ENCODE measurements at places on chromosomes 5 and 9.

DNA sequence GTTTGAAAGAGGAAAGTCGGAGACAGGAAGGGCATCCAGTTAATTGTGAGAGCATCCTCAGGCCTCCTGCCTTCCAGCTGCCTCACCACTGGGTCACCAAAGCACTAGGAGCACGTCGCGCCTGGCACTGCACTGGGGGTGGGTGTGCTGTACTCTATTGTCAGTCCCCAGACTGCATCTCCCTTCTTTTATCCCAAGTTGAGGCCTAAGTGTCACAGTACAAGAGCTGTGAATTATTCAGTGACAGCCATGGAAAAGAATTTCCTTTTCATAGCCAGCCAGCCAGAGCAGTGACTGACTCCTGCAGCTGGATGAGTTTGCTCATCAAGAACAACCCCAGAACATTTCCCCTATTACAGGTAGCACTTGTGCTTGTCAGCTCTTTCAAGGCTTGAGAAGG, 16.3 kb downstream of the CLTA start:
- DNase-seq = no peak

DNA sequence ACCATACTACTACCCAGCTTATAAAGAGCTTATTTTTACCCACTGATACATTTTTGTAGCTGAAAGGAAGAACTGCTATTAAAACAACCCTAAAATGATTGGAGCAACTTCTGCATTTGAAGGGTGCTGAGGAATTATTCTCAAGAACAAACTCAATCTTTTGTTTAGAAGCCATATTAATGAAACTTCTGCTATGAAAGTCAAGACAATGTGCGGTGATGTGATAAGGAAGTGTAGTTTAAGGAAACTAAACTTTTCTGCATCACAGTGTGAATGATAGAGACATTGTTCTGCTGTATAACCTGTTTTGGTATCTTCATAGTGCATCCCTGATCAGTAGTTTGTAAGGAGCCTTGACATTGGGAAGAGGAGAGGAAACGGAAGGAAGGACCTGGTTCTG, 408.5 kb downstream of the TMEM38B start:
- no peak for DNase-seq

- no peak for DNase-seq
These were observed 1.1 kb upstream of the GPSM1 start for GRCh38 chr9:136326061-136326760.

DNA sequence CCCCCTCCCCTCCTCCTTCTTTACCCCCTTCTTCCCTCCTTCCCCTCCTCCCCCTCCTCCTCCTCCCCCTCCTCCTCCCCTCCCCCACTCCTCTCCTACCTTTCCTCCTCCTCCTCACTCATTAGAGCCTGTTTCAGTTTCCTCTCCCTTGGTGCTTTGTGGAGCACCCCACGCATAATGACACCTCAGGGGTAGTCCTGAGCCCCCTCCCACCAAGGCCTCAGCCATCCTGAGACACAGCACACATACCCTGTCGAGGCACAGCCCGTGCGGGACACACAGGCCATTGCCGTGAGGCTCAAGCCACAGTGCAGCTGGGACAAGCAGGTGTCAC, 35.4 kb downstream of the HK3 start:
- DNase-seq = no peak

DNA sequence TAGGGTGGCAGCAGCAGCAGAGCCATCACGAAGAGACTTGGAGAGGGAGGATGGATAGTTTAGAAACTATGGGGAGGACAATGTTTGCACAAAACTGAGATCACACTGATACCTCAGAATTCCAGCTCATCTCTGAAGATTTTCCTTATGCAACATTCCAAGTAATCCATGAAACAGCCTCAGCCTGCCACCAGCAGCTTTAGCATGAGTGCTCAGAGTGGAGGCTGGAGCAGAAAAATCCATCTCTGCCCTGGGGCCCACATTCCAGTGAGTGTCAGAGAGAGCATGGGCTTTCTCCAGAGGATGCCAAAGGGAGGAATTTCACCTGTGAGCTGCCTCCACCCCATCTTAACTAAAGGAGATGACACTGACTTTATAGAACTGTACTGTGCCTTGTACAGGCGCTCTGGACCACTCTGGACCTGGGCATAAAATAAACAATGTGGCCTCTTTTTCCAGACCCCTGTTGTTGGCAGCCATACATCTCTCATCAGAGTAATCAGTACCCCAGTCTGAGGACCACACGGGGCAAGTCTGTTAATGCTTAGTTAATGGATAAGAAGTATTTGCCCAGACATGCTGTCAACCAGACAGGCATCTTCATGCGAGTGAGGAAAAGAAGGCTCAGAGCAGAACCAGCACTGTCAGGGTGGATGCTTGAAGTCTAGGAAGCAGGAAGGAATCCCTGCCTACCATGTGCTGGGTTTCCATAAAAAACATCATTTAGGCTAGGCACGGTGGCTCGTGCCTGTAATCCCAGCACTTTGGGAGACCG, 440.9 kb downstream of the ENC1 start:
- DNase-seq = no peak

GRCh38 chr5:32109236-32109635, 64.9 kb downstream of the GOLPH3 start:
- DNase-seq = no peak

DNA sequence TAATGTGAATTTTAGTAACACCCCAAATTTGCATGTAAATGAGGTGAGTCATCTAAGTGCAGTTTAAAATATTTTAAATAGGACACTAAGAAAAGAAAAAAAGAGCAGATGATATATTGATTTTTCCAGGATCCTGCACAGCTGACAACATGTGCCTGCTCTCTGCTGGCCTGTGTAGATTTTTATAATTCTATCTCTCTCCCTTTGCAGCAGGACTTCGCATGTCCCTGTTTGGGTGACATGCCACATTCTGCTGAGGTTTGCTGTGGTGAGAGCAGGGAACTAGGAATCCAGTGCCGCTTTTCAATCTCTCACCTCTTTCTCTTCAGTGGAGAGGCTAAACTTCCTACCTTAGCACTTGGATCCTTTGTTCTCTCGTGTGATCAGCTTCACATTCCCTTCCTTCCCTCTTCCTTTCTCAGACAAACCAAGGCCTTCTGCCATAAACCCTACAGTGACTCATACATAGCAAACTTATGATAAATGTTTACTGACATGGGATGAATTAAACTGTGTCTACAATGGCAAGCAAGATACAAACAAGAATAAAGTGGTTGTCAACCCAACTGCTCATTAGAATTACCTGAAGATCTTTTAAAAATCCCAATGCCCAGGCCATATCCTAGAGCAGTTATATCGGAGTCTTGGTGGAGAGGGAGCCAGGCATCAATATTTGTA, 198.8 kb upstream of the EFNA5 start:
- DNase-seq = no peak

- DNase-seq = no peak
These were observed 9.4 kb upstream of the SLC6A7 start for GRCh38 chr5:150180241-150181026.

- DNase-seq = no peak
These were observed 24.9 kb downstream of the NEK6 start for GRCh38 chr9:124282442-124283227.

GRCh38 chr9:120452631-120453030, 127.3 kb downstream of the CDK5RAP2 start:
- no peak for DNase-seq

DNA sequence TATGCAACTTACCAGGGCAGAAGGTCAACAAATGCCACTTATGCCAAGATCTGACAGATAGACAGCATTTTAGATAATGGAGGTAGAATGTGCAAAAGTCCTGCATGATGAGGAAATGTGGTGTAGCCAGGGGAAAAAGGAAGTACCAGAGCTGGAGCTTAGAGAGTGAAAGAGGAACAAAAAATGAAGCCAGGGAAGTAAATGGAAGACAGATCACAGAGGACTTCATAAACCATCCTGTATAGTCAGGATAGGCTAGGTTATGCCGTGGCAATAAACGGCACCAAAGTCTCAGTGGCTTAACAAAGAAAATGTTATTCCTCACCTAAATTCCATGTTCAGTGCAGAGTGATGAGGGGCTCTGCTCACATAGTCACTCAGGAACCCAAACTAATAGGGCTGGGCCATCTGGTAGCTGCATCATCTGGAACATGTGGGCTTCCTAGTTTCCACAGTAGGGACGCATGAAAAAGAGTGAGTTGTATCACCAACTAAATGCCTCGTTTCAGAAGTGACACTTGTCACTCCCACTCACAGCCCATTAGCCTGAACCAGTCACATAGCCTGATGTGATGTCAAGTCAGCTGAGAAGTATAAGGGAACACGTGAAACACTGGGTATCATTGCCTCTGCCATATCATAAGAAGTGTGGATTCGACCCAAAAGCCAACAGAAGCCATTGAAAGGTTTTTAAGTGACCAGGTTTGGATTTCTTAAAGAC, 70.3 kb downstream of the SH3RF2 start:
- DNase-seq = no peak

DNA sequence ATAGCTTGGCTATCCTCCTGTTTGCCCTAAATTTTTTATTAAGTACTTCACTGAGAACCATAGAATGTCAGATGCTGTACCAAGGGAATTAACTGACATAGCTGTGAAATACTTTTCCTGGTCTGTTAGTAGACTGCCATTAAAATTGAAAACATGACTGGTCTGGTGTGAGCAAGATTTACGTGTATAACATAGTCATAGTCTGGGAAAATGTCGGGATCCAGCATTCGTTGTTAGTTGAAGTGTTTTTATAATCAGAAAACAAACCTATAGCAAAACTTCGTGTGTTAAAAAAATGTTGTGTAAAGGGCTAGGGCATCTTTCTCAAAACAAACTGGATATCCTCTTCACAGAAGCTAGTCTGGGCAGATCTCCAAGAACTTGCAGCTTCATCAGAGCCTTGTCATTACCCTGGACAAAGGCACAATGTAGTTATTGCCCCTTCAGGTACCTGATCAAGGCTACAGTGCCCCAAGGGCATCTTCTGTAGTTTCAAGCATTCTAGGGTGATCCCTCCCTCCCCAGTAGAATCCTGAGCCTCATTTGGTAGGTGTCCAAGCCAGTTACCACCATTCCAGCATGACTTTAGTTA, 454.2 kb upstream of the SGCD start:
- DNase-seq = no peak

DNA sequence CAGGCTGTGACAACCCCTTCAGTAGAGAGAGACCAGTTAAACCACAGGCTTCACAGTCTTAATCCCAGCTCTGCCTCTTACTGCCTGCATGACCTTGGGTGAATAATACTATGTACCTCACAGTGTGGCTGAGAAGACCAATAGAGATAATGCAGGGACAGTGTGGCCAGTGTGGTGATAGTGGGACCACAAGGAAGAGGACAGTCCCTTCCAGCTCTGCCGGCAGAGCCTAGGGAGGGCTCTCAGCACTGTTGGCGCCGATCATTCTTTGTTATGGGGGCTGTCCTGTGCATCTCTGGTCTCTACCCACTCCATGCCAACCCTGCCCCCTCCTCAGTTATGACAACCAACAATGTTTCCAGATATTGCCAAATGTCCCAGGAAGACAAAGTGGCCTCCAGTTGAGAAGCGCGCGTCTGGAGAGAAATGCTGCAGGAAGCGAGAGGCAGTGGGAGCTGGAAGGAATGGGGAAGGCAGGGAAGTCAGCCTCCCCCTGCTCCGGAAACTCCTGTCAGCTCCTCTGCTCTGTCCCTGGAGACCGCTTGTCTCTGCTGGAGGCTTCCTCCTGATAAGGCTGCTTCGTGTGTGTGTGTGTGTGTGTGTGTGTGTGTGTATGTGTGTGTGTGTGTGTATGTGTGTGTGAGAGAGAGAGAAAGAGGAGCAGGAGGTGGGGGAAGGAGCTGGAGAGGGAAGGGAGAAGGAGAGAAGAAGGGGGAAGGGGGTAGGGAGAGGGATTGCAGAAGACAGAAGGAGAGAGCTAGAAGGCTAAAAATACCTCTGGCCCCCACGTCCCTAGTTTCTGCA, 31.8 kb upstream of the FABP6 start:
- no peak for DNase-seq

GRCh38 chr9:109108318-109108717, 11.4 kb downstream of the TMEM245 start:
- no peak for DNase-seq

All from stimulated activated CD8-positive, alpha-beta memory T cell treated with anti-CD3 and anti-CD28 coated beads, Interleukin-12 subunit alpha, Interleukin-12 subunit beta, amount 100 ng/mL, for 4 hours (primary cell).